ENCODE measurements at places on chromosomes 16 and 17.
A peak's percentile ranks its signal among the peaks of the same experiment; 100 is the strongest.

DNA sequence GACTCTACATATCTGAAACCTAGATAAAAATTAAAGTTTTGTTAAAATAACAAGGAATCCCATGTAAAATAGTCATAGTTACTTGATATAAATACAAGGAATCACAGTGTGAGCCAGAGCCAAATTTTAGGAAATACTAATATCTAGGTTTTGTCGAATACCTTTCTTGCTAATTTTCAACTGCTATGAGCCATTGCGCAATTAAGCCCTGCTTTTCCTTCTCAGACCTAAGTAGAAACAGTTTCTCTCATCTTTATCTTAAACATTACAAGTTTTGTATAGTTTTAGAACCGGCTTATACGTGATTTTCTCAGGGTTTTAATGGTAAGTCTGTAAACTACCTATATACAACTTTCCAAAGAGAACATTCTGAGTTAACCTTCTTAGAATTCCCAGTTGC, 157.4 kb upstream of the NOG start:
- no peak for DNase-seq

GRCh38 chr16:56013962-56014552, 138.9 kb upstream of the CES5A start:
- DNase-seq, result no peak

GRCh38 chr17:65193305-65193704, 56.1 kb downstream of the RGS9 start:
- no peak for DNase-seq

GRCh38 chr16:77724174-77724573, 1.9 kb downstream of the NUDT7 start:
- DNase-seq, result no peak

GRCh38 chr17:61701334-61701733, 110.3 kb upstream of the NACA2 start:
- no peak for DNase-seq

DNA sequence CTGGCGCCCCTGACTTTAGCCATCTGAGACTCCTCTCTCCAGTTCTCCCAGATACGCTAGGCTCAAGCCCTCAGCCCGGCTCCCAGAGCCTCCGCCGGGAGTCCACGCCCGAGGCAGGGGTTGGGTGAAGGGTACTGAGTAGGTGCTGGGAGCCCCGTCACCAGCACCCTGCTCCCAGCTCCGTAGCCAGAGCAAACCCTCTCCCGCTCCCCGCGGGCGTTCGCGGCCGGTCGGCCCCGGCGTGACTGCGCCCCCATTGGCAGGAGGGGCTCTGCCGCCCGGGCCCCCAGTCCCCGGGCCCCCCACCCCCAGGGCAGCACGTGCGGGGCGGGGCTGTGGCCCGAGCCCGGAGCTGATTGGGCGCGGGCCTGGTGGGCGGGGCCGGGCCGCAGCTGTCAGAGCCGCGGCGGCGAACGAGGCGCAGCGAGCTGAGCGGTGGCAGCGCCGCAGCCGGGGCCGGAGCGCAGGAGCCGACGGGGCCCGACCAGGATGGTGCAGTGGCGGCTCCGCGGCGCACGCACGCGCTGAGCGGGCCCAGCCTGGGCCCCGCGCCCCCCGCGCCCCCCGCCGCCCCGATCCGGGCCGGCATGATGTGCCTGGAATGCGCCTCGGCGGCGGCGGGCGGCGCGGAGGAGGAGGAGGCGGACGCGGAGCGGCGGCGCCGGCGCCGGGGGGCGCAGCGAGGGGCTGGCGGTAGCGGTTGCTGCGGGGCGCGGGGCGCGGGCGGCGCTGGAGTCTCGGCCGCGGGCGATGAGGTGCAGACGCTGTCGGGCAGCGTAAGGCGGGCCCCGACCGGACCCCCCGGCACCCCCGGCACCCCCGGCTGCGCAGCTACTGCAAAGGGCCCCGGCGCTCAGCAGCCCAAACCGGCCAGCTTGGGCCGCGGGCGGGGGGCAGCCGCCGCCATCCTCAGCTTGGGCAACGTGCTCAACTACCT, at the start of gene SPNS2:
Gene SPNS2 (plus strand): TSS at position 421 of the 937 bp plus-strand sequence. CDS start 167 bp downstream, at position 588.
- DNase-seq, result peak; percentile 71

DNA sequence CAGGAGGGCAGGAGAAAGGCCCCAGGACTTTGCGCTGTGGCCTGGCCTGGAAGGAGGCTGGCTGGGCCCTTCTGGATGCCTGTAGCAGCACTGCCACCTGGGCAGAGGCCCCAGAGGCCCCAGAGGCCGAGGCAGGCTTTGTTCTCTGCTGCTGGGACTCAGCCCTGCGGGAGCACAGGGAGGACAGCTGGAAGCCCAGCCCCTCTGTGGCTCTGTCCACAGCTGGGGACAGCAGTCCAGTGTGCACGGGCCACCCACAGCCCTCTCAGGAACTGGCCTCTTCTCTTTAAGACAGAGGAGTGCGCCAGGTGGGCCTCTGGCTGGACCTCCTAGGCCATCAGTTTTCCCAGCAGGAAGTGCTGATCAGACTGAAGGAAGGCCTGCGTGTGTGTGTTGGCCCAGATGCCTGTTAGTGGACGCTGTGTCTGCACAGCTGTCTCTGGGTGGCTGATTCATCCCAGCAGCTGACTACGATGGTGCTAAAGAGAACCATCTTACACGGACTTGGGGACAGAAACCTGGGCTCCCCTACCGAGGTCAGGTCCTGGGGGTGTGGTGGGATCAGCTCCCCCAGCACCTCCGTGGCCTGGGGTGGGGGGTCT, 26.9 kb upstream of the ZNF750 start:
- DNase-seq, result peak; percentile 65

GRCh38 chr17:45108051-45108450, 24.3 kb downstream of the PLCD3 start:
- no peak for DNase-seq

DNA sequence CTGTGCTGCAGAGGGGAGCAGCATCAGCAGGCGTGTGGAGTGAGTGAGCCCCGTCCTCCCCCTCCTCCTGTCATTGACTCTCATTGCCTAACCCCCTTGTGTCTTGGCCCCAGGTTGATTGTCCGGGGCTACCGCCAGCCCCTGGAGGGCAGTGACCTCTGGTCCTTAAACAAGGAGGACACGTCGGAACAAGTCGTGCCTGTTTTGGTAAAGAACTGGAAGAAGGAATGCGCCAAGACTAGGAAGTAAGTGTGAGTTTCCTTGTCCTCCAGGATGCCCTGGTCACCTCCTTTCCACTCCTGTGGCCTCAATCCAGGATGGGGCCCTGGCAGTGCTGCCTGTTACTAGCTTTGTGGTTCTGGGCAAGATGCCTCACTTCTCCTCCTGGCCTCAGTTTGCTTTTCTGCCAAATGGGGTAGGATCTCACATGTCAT, 87.0 kb downstream of the ABCC1 start:
- DNase-seq, result no peak

GRCh38 chr17:74758848-74759168, 10.4 kb downstream of the NHERF1 start:
- DNase-seq, result peak; percentile 46

- DNase-seq, result no peak
Observed at GRCh38 chr17:30117675-30118081, 1.1 kb downstream of the NSRP1 start.
